ENCODE measurements at places on chromosomes 5 and 9.

GRCh38 chr9:113574441-113575262 is 111.1 kb downstream of the RGS3 start:
- no peak for DNase-seq

- DNase-seq = no peak
These were observed 69.4 kb upstream of the NFIB start for GRCh38 chr9:14383294-14383693.

DNA sequence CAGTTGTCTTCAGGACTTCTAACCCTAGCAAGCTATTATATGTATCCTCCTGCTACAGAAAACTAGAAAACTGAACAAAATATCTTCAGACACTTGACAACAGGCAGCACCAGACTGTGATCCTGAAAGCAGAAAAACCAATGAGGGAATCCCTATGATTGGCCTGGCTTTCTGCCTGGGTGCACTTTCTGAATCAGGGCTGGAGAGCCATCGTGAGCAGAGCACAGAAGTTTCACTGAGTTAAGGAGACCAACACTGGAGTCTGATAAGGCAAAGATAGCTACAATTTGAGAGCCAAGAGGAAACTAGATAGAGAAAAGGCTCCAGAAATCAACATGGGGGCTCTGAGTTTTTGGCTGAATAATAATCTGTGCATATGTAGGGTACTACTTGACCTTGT is 106.5 kb downstream of the FANCC start:
- DNase-seq = no peak

- DNase-seq = no peak
These were observed 5.5 kb downstream of the PCDH1 start for GRCh38 chr5:141872496-141873356.

GRCh38 chr9:126533926-126534310 is 79.8 kb upstream of the LMX1B start:
- no peak for DNase-seq
